ENCODE measurements at places on chromosomes 11 and 22.

DNA sequence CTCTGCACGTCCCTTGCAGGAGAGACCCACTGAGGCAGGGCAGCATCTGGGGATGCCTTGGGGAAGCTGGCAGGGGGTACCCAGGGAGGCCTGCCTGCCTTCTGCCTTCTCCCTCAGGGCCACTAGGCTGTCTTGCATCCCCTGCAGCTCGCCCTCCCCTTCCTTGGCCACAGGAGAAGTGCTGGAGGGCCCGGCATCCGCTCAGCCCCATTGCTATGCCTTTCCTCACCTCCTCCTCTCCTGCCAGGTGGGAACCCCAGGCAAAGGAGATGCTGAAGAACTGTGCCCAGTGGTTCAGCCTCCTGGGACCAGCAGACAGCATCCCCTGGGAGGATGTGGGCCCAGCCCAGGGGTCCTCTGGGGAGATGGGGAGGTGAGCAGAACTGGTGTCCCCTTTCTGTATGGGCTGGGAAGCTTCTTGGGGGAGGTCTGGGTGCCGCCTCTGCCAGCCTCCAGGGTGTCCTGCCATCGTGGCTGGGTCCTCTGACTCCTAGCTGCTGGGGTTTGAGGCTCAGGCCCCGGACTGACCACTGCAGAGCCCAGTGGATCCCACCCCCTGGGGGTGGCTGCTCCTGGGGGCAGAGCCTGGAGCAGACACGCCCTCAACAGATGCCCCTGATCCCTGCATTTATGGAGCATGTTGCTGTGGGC, 20.6 kb downstream of the MRGPRG start:
- DNase-seq = no peak

DNA sequence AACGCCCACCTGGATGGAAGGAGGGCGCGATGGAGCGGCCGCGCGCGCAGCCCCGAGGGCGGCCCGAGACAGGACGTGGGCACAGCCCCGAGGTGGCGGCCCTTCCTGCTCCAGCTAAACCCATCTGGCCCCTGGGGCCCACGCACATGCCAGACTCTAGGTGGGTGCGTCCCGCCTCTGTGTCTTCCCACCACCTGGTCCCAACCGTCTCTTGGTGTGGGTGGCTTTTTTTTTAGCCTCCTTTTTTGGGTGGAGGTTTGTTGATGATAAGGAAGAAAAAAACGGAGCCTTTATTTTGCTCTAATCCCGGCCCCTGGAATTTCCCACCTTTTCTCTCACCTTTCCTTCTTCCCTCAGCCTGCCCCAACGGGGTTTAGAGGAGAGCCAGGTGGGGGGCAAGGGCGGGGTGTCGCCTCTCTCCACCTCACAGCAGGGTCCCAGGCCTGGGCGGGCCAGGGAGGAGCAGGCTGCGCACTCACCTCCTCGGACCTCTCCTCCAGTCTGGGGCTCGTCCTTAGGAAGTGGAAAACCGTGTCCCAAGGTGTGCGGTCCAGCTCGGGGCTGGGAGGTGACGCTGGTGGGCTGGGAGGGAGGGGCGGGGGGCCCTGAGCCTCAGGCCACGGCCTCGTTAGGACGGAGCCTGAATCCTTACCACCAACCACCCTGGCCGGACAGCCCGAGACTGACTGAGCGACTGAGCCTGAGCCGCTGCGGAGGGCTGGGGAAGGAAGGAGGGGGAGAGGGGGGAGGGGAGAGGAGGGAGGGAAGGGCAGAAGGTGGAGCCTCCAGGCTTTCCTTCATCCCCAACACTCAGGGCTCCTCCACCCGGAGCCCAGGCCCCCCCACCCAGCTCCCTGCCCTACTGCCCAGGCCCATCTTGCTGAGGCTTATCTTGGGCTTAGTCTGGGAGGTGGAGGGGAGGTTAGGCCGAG, at the start of gene SOX10:
Gene SOX10, minus strand, starts transcription at position 696 of the 932 bp plus-strand sequence. CDS start 771 bp downstream, outside the sequence.
- no peak for DNase-seq

GRCh38 chr11:8908099-8908498, 2.9 kb upstream of the AKIP1 start:
- DNase-seq = no peak

- DNase-seq = no peak
These were observed 67.4 kb downstream of the MICAL2 start for GRCh38 chr11:12177739-12178338.

GRCh38 chr11:118868659-118869058, 15.0 kb upstream of the CXCR5 start:
- DNase-seq = no peak

- no peak for DNase-seq
These were observed 96.8 kb downstream of the BDNF start for GRCh38 chr11:27603376-27603990.

DNA sequence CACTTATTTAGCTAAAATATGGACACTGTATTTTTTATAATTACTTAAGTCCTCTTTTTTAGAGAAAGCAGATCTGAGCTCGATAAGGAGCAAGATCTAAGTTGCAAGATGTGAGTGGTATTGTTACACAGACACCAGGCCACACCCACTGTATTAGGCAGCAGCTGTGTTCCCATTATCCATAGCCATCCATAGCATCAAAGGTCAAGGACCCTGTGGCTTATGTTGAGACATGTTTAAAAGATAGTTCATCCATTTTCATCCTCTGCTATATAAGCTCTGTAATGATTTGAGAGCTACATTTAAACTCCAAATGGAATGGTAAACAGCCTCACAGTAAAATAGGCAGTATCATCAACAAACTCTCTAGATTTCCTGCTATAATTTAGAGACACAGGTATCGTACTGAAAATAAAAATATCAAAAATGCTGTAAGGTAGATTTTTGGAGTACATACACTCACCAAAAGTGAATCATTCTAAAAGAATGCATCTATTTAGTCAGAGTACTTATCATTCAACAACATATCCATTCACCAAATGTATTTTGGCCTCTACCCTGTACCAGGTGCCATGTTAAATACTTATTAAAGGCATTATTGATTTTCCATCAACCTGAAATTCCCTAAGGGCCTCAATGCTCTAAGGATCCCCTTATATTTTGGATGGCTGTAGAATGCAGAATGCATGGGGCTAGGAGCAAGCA, 574.0 kb downstream of the LRRC4C start:
- DNase-seq = no peak

GRCh38 chr11:68206211-68206610, 6.9 kb downstream of the KMT5B start:
- peak; percentile 70 for DNase-seq

GRCh38 chr11:81907996-81908395, 825.7 kb downstream of the FAM181B start:
- DNase-seq = no peak

- DNase-seq = no peak
These were observed 20.3 kb upstream of the PARVA start for GRCh38 chr11:12356944-12357655.

- no peak for DNase-seq
These were observed 22.8 kb downstream of the SERPIND1 start for GRCh38 chr22:20796731-20797130.

DNA sequence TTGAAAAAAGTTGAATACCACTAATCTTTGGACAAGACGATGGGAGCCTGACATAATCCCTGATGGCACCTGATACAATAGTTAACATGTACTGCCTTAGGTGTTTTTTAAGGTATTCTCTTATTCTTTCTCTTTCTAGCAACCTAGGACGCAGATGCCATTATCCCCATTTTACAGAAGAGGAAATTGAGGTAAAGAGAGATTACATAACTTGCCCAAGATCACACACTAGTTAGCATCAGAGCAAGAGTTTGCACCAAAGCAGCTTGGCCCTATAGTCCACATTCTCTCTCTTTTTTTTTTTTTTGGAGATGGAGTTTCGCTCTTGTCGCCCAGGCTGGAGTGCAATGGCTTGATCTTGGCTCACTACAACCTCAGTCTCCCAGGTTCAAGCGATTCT, 35.7 kb upstream of the RBFOX2 start:
- no peak for DNase-seq

DNA sequence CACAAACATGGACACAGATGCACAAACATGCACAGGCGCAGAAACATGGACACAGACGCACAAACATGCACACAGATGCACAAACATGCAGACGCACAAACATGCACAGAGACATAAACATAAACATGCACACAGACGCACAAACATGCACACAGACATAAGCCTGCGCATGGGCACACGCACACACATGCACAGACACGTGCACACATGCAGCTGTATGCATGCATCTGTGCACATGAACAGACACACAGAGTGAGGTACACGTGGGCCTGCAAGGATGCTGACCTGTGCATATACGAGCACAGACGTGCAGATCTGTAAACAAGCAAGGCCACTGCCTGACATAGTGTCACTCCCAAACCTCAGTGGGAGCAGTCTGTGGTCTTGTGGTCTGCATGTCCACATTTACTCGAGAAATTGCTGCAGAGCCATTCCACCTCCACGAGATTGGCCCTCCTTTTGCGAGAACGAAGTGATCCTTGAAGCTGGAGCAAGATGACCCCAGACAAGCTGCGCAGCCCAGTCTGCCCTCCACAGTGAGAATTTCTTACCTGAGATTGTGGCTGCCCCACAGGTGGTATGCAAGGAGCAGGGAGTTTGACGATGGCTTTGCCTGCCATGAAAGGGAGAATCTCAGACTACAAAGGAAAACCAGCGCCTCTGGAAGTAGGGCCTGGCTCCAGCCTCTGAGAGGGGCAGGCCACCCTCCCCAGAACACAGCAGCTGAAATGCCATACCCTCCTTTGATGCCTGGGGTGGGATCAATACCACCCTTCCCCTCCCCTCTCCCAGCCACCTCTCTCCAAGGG, 299.9 kb downstream of the BRD1 start:
- DNase-seq = no peak

DNA sequence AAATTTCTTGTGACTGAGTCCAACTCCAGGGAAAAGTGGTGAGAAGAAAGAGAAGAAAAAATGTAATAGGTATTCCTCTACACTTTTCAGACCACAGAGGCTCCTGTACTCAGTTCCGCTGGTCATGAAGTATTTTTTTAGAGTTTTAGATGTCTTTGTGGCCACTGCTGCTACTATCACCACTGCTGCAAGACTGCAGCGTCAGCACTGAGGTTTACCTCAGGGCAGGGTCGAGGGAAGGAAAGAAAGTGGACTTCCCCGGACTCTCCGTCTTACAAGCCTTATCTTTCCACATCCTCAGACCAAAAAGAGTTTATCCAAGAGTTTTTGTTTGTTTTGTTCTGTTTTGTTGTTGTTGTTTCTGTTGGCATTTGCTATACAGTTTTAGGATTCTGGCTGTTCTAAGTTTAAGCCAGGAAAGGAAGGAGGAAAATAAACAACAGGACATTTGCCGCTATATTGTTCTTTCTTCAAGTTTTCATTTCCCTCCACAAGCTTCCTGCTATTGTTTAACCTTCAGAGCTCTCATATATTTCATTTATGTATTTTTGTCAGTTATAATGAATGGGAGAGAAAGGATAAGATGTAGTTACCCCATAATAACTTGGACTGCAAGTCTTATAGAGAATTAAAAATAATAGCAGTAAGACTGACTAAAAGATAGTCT, 919.3 kb downstream of the NTM start:
- DNase-seq = peak; percentile 25

DNA sequence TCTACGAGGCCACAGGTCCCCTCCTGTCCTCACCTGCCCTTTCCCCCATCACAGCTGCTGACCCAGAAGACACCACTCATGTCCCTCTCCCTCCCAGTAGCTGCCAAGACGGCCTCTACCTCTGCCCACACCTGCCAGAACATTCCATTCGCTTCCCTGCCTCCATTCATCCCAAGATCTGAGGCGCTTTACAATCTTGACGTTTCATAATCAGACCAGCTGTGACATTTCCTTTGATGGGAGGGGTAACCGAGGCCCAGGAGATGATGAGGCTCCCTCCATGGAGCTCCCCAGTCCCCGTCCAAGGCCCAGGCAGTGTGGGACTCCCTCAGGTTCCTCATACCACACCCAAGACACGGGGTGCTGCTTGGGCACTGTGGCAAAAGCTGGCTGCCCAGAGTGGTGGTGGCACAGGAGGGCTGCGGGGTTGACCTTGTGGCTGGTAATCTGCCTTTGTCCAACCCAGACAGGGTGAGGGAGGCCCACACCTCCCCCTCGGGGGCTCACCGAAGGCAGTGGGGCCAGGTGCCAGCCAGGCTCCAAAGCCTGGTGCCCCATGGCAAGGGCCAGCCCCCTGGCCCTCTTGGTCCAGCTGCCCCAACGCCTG, 17.3 kb downstream of the PHLDA2 start:
- no peak for DNase-seq

DNA sequence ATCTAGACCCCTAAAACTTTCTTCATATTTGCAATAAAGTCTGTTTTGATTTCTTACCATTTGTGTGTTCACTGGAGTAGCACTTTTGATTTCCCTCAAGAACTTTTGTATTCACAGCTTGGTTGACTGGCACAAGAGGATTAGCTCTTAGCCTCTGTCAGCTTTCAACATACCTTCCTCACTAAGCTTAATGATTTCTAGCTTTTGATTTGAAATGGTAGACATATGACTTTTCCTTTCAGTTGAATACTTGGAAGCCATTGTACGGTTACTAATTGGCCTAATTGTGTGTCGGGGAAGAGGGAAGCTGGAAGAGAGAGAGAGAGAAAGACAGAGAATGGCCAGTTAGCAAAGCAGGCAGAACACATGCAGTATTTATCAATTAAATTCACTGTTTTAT, 180.5 kb downstream of the ARHGAP42 start:
- DNase-seq = no peak

DNA sequence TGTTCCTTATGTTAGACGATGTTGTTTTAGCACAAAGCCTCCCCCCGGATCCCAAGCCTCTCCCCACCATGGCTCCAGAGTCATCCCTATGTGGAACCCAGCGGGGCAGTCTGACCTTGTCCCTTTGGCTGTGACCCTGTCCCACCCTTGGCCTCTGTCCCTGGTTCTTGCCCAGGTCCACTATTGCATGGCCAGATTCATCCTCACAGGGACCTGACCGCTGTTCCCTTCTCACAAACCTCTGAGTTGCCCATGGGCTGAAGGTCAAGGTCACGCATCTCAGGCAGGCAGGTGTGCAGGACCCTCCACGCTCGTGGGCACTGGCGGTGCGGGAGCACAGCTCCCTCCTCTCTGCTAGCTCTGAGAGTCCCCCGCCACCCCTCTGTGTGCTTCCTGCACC, 39.0 kb downstream of the BCR start:
- no peak for DNase-seq

GRCh38 chr11:20671856-20672546, 2.6 kb downstream of the NELL1 start:
- no peak for DNase-seq

GRCh38 chr22:27780161-27780575, 21.4 kb downstream of the MN1 start:
- no peak for DNase-seq
